Astrocyte of the spinal cord (primary cell): ENCODE measurements at places on chromosomes 2 and 18.

DNA sequence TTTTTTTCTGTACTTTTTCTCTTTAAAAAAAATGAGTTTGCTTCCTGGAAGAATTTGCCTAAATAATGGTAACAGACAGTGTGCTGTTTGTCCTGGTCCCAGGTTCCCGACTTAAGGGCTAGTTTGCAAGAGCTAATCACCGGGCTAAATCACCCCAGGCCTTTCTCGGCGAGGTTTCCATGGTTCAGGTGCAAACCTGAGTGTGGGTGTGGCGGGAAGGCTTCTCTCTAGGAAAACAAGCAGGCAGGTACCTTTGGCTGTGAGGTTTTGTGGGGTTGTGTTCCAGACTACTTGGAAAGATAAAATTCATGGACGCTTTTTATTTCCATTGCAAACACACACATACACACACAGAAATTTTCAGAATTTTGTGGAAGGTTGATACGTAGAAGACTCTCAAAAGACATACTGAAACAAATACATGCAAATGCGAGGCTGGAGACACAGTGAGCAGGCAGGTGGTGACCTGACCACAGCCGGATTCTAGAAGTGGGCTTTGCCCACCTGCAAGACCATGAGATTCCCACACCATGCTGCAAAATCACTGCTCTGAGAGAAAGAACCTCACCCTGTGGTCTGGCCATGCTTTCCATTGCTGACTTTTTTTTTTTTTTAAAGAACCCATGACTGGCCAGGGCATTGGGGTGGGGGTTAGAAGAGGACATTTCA, 815 bp downstream of the CNDP1 start:
- DNase-seq, result no peak

- DNase-seq, result no peak
These were observed 352.0 kb downstream of the ARHGAP15 start for GRCh38 chr2:143481237-143481623.

DNA sequence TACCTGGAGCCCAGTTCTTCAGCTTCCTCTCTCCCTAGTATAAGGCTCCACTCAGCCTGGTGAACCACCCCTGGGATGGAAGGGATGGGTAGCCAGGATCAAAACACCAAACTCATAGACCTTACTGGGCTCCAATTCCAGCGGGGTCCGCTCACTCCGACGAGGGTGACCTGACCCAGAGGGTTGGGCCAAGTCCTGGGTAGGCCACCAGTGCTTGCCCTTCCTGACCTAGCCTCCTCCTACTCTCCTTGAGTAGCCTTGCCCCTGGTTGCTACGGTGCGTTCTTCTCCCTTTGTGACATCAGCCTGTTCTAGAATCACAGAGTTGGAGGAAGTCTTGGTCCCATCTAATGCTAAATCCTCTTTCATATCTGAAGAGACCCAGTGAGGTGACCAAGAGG, 537 bp upstream of the STAT4 start:
- no peak for DNase-seq

GRCh38 chr18:69158944-69159343, 241.7 kb upstream of the DOK6 start:
- DNase-seq, result no peak

DNA sequence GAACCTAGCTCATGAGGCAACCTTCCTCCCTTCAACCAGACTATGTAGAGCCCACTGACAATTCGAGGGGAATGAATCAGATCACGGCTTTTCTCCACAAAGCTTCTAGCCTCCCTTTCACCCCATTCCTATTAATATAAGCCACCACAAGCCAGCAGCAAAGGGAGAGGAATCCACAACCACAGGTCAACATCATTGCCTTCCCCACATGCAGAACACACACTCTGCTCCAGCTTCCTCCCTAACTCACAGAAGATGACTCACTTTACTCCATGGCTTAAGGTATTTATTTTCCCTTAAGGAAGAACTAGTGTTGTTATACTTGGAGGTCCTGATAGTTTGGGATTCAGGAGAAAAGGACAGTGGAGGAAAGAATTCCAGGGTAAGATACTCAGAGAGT, 272.2 kb downstream of the C1D start:
- DNase-seq, result peak; percentile 92

DNA sequence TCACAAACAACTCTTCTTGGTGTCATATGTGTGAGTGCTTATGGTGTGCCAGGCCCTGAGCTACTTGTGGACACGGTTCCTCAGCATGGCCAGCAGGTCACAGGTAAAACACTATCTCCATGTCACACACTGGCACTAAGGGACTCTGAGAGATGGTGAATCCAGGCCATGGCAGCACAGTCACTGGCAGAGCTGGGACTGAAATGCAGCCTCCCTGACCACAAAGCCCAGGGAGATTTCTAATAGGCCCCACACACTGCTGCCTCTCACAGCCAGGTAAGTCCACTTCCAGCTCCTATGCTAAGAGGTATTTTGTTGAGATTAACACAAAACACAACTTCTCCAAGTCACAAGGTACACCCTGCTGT, 92.0 kb downstream of the ACTR2 start:
- no peak for DNase-seq

- DNase-seq, result no peak
These were observed 397.7 kb downstream of the NUP35 start for GRCh38 chr2:183521911-183522310.

DNA sequence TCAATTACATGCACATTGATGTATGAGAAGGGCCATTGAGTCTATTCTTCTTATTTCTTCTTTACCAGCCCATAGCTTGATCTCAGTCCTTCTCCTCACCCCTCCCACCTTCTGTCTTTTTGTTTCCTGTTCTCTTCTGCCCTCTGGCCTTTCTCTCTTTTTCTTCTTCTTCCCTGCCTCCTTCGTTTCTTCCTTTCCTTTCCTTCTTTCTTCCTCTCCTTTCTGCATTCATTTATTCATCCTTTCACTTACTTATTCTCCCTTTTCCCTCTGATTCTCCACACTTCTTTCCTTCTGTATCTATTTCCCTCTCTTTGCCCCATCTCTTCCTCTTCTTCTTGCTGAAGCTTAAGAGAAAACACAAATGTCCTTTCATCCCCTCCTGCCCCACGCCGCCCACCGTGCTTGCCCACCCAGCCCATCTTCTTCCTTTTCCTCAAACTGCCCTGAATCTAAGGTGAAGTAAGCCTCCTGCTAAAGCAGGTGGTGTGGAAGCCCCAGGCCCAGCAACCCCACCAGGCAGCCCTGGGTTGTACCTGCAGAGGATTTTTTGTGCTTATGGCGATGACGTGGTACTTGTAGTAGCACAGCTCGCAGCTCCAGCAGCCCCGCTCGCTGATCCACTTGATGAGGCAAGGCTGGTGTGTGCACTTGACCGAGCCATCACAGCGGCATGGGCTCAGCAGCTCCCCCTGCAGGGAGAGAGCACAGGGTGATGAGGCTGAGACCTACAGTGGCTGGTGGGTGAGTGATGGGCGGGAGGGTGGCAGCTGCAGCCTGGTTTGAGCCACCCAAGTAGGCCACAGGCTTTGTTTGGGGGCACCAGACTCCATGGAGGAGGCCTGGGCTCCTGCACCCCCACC, 89.0 kb downstream of the MARCHF4 start:
- no peak for DNase-seq

DNA sequence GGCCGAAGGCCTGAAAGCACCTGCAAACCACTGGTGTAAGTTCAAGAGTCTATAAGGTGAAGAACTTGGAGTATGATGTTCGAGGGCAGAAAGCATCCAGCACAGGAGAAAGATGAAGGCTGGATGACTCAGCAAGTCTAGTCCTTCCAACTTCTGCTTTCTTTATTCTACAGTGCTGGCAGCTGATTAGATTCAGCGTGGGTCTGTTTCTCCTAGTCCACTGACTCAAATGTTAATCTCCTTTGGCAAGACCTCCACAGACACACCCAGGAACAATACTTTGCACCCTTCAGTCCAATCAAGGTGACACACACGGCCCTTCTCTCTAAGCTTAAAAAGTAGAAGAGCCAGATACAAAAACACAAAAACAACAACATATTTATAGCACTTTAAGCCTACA, 43.4 kb downstream of the NMS start:
- DNase-seq, result no peak

GRCh38 chr2:67572721-67573435, 175.7 kb downstream of the ETAA1 start:
- DNase-seq, result peak; percentile 59

DNA sequence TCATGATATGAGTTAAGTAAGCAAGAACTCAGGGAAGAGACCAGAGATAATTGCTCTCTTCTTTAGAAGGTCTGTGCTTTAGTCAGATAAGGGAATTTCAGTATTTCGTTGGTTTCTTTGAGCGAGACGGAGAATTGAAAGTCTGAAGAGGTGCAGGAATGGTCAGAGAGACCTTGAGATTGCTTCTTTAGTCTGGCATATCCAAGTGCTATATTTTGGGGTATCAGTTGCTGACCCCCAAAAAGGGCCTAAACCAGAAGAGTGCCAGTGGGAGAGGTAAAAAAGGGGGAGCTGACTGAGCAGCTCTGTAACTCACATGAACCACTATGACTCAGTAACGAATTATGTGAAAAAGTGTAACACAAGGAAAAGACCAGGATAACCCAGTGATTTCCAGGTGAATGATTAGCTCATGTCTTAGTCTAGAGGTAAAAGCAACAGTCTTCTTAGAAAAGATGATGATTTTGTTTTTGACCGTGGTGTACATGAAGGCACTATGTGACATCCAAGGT, 932.9 kb downstream of the TDRD15 start:
- no peak for DNase-seq

GRCh38 chr2:136486115-136486514, 279.2 kb upstream of the THSD7B start:
- DNase-seq, result no peak

DNA sequence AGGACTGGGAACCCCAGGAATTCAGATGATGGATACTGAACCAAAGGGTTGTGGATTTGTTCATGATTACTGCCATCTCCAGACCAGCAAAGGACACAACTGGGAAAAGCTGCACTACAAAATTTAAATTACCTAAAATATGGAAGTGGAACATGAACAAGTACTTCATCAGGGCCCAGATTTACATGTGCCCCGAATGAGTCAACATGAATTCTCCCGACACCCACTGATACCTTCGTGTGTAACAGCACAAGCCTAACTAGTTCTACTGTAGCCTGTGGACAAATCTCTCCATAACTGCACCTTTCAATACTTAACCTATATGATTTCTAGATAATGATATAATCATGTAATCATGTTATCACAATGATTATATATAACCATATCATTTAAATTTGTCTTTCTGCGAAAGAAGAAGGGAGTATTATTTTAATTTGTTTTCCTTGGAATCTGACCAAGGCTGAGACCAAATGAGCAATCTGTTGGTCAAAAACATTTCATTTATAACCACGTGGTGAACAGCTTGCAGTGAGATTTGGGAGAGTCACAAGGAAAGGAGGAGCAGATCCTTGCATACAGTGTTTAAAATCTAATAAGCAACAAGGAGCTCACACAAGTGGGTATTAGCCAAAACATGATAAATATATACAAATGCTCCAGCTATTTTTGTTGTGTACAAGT, 70.5 kb downstream of the CACNB4 start:
- peak; percentile 35 for DNase-seq
